ENCODE measurements at places on chromosomes 5 and 9.

- DNase-seq = no peak
Measured at GRCh38 chr5:52709167-52709925, 78.4 kb upstream of the ITGA1 start.

DNA sequence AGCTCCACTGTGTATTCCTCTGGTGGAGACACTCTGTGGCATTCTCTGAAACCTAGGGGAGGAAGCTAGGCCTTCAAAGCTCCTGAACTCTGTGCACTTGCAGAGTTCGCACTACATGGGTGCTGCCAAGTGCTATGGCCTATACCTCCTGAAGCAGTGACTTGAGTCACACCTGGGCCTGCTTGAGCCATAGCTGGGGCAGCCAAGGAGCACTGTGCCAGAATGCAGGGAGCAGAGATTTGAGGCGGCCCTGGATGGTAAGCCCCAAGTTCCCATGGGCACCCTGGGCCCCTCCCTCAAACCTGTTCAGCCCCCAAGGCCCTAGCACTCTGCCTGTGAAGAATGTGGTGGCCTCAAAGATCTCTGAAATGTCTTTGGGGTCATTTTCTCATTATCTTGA, 212.9 kb downstream of the SPATA31A6 start:
- no peak for DNase-seq

GRCh38 chr5:10567121-10567591, 3.3 kb downstream of the ANKRD33B start:
- no peak for DNase-seq

GRCh38 chr5:178241231-178241663, 8.6 kb upstream of the PHYKPL start:
- DNase-seq = no peak

GRCh38 chr9:2163231-2163885, 148.2 kb downstream of the SMARCA2 start:
- no peak for DNase-seq

GRCh38 chr9:18692962-18693361, 219.0 kb downstream of the ADAMTSL1 start:
- DNase-seq = no peak

DNA sequence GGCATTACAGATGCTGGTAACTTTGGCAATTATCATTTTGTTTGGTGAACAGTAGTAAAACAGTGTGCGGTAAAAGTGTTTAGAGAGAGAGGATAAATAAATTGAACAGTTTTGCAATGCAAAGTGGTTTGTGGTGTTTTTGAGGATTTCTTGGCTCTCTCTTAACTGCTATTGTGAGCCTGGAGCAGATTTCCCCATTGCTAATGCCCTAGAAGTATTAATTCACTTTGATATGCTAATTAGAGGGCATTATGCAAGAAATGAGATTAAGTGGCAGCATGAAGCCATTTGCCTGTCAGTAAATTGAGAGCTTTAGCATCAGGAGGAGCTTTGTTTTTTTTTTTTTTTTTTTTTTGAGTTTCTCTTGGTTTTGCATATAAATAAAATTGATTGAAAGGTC, 8.2 kb downstream of the PBX3 start:
- no peak for DNase-seq

DNA sequence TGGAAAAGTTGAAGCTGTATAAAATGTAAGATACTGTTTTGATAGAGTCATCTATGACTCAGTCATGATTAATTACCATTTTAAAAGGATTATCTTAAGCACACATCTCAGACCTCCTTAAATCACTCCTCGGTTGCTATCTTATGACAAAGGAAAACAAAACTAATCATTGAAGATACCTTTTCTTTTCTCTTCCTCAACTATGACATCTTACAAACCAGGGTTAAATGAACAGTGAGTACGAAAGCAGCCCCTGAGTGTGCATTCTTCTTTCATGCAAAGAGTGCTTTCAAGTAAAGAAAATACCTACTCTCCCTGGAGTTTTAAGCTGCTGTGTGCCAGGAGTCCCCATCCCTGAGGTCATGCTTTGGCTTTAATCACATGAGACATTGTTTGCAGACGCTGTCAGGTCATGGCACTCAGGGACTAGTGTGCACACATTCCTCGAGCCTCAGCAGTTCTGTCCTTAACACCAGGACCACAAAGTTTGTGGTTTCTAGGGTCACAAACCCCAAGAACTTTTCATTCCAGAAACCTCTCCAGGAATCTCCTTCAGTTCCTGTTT, 86.7 kb upstream of the ICE1 start:
- DNase-seq = no peak

DNA sequence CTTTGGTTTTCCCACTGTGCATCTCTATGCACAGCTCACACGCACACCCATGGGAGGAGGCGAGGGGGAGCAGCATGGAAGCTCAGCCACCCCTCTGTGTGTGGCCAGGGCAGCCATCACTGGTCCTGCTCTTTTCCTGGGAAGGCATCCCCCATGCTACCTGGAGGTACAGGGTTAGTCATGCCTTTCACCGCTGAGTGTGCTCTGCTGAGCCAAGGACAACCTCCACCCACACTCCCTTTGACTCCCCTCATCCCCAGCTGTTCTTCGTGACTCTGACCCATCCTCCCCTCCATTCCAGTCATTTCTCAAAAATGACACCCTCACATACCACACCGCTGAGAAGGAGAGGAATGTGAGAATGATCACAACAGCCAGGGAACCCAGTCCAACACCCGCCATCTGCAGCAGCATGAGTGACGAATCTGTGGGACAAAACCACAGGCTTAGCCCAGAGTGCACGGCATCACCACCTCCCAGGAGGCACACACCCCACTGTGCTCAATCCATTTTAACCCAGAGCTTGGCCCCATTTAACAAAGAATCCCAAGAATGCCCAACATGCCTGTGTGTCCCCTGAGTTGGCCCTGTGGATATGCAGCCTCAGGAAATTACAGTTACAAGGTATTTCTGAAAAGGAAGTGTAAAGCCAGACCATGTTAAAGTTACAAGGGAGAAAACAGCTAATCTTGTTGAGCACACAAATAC, 133.4 kb downstream of the SUSD1 start:
- DNase-seq = no peak

Measured in stimulated activated CD8-positive, alpha-beta memory T cell treated with anti-CD3 and anti-CD28 coated beads, Interleukin-4, amount 100 ng/mL, for 1 hour (primary cell).